Right renal cortex interstitium (tissue), 3 donors: ENCODE measurements at places on chromosomes 2 and 18.

GRCh38 chr2:114859726-114860510 lies 417.5 kb downstream of the DPP10 start:
- no peak for DNase-seq

DNA sequence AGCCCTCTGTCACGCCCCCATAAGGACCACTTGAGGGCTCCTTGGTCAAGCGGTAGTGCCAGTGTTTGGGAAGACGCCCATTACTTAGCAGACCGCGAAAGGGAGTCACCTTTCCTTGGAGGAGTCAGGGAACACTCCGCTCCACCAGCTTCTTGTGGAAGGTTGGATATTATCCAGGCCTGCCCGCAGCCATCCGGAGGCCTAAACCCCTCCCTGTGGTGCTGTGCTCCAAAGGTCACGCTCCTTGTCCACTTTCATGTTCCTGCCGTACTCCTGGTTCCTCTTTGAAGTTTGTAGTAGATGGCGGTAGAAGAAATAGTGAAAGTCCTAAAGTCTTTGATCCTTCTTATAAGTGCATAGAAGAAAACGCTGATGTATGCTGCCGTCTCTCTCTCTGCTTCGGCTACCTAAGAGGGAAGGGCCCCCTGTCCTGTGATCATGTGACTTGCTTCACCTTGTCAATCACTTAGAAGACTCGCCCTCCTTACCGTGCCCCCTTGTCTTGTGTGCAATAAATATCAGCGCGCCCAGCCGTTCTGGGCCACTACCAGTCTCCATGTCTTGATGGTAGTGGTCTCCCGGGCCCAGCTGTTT lies 1.7 kb upstream of the CATIP start:
- DNase-seq = no peak

- DNase-seq = no peak
Measured at GRCh38 chr2:191611614-191612013, 66.3 kb upstream of the NABP1 start.

GRCh38 chr2:209976698-209977385 lies 25.6 kb upstream of the RPE start:
- DNase-seq = no peak

DNA sequence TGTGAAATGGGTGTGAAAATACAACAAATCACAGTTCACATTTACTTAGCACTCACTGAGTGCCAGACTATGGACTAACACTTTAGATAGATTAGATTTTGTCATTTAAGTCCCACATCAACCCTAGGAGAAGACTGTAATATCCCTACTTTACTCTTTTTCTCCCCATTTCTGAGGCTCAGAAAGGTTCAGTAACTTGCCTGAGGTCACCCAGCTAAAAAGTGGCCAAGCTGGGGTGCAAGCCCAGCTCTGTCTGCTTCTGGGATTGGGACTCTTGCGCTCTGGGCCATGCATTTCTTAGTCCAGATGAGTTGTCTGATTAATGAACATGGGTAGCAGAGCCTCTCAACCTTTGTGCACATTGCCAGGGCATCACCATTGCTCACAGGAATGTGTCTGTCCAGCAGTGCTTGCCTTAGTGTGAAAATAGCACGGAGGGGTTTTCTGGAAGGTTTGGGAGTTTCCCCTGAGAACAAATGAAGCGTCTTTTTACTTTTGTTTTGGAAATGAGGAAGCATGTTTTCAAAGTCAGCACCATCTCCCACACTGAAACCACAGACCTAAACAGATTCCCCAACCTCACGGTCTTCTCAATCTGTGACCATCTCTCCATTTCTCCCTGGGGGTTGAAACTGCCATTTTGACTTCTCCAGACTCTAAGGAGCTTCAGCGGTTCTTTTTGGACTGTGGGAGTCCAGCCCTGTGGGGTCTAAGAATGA lies 31.9 kb downstream of the NRP2 start:
- no peak for DNase-seq

GRCh38 chr2:126239320-126239955 lies 416.5 kb upstream of the GYPC start:
- no peak for DNase-seq

- DNase-seq = peak; percentile 93
Measured at GRCh38 chr18:76524900-76525698, 30.1 kb upstream of the ZNF516 start.

DNA sequence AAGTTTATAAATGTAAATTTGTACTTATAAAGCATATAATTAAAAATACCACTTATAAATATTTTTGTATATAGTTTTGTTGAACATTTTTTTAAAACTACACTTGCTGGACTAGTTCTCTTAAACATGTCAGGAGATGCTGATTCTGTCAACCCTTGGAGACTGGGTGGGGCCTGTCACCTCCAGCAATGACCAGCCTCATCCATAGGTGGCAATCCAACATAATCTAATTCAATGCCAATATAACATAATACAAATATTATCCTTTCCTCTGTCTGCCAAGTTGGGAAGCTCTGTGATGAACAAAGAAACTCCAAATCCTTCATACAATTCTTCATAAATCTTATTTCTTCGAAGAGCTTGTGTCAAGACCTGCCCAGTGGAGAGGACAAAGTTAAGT lies 140.4 kb downstream of the RBMS1 start:
- DNase-seq = no peak

DNA sequence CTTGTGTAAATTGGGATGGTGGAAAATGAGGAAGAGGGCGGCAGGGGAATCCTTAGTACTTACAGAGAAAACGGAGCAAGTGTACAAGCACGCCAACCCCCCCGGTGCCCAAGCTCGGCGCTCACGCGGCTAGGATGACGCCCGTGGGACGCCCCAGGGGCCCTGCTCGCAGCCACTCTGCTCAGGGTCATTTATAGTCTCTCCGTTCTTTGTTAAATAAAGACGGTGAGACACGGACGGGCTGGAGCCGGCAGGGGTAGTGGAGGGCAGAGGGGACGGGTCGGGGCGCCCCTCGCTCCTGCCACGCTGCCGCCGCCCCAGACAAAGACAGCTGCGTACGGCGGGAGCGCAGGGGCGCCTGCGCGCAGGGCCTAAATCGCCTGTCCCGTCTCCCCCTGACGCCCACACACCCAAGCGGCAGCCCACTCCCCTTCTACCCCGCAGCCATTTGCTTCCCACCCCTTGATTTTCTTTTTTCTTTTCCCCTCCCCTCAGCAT lies 37.8 kb downstream of the PCBP1 start:
- no peak for DNase-seq

GRCh38 chr18:63074981-63075404 lies 244.6 kb downstream of the BCL2 start:
- DNase-seq = peak; percentile 38

GRCh38 chr2:211026109-211026508 lies 469.7 kb downstream of the CPS1 start:
- no peak for DNase-seq

DNA sequence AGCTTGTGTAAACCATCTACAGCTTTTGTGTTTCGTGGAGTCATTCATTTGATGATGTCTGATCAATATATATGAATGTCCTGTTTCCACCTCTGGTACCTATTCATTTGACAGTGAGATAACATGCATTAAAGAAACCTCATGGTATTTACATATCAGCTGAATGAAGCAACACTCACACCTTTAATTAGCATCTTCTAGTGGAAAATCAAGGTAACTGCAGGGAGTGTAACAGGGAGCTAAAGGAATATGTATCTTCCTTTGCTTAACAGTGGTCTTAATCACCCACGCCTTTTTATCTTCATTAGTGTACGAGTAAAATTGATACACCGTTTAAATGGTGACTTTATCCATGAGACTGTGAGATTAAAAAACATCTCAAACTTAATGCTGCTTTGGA lies 15.6 kb downstream of the SLC39A10 start:
- DNase-seq = no peak

DNA sequence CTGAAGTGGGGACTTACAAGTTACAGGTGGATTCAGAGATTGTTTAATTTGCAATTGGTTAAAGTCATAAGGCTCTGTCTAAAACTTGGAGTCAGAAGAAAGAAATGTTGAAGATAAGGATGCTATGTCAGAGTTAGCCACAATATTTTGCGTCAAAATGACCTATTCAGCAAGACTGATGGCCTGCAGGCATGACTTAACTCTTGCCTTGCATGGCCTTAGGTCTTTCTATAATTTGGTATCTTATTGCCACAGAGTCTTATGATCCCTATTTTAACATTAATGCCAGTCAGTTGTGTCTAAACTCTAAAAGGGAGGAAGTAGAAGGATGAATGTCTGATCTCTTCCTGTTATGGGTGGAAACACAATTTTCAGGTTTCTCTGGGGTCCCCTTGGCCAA lies 5.2 kb upstream of the COMMD1 start:
- DNase-seq = no peak

GRCh38 chr2:58922245-58922644 lies 681.1 kb upstream of the FANCL start:
- no peak for DNase-seq

- DNase-seq = no peak
Measured at GRCh38 chr2:231360401-231360800, 35.1 kb upstream of the B3GNT7 start.
